ENCODE measurements at places on chromosomes 11 and 22. TPM values are rescaled to one million over a fixed set of nuclear protein-coding genes. Genes with fewer than 3 reads are reported as not detected.
A peak's percentile ranks its signal among the peaks of the same experiment; 100 is the strongest.

The SYT7 gene
- total RNA-seq, result 2.4 TPM

GRCh38 chr11:6268820-6269219, 9.2 kb downstream of the CCKBR start:
- no peak for DNase-seq

- DNase-seq, result no peak
Measured at GRCh38 chr11:15471895-15472799, 357.4 kb downstream of the INSC start.

DNA sequence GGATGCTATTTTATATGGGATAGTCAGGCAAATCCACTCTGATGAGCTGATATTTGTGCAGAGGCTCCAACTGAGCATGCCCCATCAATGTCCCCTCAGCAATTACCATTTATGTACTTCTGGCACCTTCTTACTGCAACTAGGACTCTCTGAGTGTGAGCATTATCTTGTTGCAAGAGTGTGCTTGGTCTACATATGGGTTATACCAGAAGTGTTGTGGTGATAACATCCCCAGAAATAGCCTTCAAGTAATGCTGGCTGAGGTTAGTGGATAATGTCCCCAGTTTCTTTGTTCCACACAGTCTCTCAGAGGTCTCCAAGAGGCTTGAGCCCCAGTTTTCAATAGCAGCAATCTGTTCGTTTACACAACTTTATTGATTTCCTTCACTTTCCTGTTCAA, 408.6 kb downstream of the JRKL start:
- no peak for DNase-seq

DNA sequence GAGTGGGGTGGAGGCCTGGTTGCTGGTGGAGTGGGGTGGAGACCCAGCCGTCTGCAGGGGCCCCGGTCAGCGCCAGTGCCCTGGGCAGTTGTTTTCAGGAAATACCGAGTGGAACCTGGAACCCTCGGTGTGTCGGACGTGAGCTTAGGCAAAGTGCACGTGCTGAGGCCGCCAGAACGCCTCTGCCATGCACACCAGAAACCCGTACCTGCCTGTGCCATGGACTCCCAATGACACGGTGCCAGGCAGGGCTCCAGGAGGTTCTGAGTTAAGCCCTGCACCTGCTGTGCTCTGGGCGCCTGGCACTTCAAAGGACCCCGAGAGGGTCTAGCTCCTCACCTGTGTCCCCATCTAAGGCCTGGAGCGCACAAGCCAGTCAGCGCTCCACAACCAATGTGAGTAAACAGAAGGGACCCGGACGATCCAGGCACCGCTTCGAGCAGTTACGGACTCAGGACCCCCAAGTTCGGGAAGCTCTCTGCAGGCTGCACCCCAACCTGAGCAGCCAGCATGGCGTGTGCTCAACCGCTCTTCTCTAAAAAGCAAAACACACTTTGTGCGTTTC, 12.3 kb downstream of the TOLLIP start:
- DNase-seq, result peak; percentile 88

DNA sequence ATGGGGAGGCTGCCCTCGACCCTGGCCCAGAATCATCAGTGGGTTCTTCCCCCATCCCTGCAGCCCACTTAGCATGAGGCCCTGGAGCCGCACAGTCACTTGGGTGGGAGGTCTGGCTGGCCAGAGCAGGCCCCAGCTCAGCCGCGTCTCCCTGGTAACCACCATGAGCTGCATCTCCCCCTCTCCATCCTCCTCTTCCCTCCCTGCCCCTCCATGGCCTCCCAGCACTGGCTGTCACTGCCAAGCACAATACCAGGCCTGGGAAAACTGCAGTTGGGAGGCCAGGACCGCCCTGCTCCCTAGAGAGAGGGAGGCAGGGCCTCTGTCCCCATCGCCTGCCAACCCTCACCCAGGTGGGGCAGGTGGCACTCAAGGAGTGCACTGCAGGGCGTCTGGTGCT, 8.0 kb downstream of the CSDC2 start:
- no peak for DNase-seq

DNA sequence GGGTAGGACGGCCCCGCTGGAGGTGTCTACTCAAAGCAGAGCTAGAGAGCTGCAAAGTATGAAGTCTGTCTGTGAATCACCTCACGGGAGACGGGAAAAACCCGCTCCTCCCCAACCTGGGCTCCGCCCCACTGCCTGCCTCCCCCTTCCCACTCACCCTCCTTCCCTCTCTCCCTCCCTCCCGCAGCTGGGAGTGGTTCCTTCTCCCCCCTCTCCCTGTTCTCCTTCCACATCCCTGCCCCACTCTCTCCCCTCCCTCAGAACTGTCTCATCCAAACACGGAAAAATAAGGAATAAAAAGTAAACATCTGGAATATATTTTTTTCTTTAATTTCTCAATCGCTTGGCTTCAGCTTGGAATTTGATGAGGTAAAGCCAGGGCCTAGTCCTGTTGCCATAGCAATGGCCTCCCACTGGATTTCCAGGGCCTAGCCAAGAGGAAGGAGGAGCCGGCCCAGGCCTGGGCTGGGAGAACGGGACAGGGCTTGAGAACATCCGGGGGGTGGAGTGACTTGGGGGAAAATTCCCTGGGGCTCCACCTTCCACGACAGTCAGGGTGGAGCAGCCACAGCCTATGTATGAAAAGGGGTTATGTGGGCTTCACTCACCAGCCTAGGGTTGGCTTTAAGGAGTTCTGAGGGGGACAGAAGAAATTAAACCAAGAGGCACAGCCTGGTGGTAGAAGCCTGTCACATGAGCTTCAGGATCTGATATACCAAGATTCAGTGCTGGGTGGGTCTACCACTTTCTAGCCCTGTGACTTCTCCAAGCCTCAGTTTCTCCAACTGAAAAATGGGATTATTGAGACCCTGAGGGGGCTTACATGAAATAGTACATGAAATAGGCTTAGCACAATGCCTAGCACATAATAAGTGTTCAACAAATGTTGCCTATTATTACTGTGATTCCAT, 2.2 kb downstream of the TNKS1BP1 start:
- no peak for DNase-seq

GRCh38 chr11:65210361-65210731, 28.6 kb downstream of the CAPN1 start:
- no peak for DNase-seq

The RASSF10 gene
- total RNA-seq, result 0.13 TPM

- DNase-seq, result no peak
Measured at GRCh38 chr22:45896153-45896951, 80.6 kb downstream of the WNT7B start.

DNA sequence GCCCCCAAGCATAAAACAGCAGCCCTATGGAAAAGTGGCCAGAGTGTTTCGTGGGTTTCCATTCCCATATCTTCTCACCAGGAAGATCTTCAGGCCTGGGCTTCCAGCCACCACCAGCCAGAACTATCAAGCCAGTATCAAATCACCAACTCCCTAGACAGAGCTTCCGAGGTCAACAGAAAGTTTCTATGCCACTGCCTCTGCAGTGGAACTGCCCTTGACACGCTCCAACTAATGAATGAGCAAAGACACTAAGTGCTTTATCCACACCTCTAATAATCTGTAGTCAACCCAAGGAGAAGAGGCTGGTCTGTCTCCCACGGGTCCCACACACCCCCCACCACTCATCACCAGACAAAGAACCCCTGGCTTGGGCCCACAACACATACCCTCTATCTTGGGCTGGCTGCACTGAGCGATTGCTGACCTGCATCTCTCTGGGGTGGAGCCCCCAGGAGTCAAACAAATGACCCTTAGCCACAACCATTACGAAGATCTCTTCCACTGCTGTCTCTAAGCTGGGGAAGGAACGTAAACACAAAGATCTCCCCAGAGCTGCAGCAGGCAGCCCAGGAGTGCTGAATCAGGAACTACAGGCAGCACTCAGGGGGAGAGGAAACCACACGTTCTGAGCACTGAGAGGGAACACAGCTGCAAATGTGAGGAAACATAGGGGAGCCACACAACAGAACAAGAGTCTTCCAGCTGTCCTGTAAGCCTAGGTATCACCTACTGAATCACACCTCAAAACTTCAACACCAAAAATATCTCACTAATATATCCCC, 9.7 kb downstream of the OR5AN1 start:
- peak; percentile 59 for DNase-seq

The CCDC88B gene
- total RNA-seq, result 11.5 TPM

GRCh38 chr11:126400479-126400878, 45.0 kb downstream of the ST3GAL4 start:
- DNase-seq, result peak; percentile 43

GRCh38 chr11:64661146-64661545, 61.9 kb downstream of the NRXN2 start:
- no peak for DNase-seq

DNA sequence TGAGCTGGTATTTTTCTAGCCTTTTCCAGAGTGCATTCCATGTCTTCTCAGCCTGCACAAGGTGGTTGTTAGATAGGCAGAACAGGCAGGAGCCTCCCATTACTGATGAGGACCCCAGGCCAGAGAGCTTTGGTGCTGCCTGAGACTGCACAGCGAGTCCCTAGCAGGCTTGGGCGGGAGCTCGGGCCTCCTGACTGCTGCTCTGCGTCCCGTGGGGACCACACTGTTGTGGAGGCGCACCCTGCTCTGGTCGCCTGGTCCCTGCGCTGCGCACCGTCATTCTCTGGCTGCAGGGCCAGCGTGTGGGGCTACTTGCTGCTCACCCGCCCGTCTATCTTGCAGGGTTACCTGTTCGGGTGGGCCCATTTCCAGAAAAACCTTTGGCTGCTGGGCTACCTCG, 8.5 kb downstream of the TPCN2 start:
- no peak for DNase-seq

The PIM3 gene
- 124 TPM for total RNA-seq

DNA sequence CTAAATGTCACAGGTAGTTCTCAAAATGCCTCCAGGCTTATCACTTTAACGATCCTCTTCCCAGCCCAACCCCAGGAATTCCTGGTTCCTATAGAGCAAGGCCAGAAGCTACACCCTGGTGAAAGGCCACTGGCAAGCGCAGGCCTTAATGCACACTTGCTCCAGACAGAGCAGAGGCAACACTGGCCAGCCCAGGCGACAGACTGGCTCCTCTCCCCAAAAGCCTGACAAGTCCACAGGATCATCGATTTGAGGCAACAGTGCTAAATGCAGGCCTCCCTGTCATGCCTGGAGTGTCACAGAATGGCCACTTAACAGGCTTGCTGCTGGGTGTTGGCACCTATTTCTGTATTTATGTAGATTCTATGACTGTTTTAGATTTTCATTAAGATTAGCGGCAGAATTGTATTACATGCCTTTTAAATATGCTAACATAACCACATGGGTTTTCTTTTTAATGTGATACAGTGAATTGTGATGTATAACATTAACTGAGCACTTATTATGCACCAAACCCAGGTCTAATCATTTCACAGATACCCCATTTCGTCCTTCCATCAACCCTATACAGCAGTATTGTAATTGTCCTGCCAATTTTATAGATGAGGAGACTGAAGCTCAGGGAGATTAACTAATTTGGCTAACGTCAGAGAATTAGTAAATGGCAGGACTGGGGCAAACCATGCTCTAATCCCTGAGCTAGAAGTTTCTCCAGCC, 38.6 kb downstream of the PACSIN2 start:
- no peak for DNase-seq

- no peak for DNase-seq
Measured at GRCh38 chr22:26648011-26648497, 9.3 kb upstream of the MIAT start.

DNA sequence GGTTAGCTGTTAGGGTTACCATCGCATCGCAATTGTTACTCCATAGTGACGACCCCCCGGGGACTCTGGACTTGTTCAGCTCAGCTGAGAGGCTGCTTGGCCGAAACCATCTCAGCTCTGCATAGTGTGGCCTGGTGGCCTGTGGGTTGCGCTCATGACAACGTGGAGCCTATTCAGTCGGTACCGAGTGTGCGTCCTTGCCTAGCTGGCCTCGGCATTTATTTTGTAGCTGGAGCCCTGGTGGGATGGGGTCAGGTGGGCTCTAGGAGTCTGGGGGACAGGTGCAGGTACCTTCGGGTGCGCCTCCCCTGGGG, 13.5 kb downstream of the LRP5 start:
- no peak for DNase-seq

GRCh38 chr11:48101958-48102357, 114.7 kb upstream of the OR4B1 start:
- no peak for DNase-seq

DNA sequence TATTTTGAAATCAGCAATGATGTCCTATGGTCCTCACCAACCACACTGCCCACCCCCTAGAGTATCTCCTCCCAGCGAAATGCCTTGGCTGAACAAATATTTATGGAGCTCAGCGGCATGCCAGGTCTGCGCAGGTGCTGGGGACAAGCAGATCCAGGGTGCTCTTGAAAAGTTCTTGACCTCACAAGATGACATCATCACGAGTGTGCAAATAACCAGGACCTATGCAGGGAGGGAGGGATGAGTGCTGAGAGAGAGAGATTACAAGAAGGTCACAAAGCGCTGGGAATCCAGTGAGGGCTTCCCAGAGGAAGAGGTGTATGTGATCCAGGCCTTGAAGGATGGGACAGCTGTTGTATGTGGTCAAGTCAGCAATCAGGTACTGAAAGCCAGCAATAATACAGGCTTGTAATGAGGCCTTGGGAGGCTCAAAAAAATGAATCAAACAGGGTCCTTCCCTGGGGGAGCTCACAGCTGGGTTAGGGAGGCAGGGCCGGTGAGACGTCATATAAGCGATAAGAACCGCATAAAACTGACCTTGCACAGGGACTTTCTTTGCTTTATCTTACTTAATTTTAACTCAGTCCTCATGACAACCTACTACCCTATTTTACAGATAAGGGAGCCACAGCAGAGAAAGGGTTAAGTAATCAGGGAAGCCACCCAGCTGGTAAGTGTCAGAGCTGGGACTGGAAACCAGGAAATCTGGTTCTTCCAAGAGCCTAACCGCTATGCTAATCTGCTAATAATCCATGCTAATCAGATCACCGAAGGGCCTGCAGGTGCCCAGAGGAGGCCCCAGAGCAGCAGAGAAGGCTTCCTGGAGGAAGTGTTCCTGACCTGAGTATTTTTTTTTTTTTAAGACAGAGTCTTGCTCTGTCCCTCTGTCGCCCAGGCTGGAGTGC, 8.2 kb downstream of the ARRB1 start:
- no peak for DNase-seq

GRCh38 chr11:72553706-72554105, 119.4 kb upstream of the CLPB start:
- no peak for DNase-seq

DNA sequence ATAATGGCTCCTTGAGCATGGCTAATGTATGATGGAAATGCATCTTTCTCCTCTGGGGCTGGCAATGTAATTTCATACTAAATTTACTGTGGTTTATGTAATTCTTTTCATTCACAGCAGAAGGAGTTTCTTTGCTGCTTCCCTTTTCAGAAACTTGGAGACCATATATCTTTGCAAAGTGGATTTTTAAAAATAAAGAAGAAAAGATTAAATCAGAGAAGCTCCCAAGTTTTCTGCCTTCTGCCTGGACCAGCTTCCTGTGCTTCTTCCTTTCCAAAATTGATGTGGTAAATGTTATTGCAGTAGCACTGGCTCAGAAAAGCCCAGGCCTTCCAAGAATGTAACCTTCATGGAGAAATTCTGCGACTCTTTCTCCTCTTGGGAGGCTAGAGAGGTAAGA, 300.1 kb upstream of the NCAM1 start:
- no peak for DNase-seq

The OLFML1 gene
- 6.7 TPM for total RNA-seq
